ENCODE measurements at places on chromosomes 7 and 10.

DNA sequence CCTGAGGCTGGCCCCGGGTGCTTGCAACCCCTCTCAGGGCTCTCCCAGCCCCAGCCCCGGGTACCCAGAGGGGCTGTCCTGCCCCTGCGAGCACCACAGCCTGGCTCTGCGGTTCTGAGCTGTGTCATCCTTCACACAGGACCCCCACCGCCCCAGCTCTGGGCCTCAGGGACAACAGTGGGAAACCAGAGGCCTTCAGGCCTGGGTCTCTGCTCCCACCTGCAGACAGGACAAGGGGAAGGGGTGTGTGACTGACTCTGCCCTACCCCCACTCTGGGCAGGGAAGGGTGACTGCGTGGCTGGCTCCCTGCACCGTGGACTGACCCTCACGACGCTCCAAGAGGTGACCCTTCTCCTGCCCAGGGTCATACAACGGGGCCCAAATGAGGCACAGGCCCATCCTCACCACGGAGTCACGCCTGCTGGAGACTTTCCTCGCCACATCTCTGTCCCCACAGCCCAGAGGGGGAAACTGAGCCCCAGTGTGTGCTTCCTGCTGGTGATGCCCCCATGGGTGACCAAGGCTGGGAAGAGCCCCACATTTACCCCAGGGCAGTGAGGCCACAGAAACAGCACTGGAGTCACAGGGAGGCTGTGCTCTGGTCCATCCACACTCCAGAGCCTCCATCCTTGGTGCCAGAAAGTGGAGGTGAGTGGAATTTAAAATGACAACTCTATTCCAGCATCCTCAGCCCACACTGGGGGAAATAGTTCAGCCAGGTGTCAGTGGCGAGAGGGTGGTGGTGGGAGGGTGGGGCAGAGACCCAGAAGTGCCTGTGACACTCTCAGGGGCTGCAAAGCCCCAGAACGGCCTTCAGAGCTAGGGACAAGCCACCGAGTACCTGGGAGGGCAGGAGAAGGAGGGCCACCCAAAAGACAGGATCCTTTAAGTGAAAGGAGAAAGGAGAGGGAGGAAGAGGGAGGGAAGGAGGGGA lies 13.6 kb downstream of the CAMK2B start:
- no peak for DNase-seq

DNA sequence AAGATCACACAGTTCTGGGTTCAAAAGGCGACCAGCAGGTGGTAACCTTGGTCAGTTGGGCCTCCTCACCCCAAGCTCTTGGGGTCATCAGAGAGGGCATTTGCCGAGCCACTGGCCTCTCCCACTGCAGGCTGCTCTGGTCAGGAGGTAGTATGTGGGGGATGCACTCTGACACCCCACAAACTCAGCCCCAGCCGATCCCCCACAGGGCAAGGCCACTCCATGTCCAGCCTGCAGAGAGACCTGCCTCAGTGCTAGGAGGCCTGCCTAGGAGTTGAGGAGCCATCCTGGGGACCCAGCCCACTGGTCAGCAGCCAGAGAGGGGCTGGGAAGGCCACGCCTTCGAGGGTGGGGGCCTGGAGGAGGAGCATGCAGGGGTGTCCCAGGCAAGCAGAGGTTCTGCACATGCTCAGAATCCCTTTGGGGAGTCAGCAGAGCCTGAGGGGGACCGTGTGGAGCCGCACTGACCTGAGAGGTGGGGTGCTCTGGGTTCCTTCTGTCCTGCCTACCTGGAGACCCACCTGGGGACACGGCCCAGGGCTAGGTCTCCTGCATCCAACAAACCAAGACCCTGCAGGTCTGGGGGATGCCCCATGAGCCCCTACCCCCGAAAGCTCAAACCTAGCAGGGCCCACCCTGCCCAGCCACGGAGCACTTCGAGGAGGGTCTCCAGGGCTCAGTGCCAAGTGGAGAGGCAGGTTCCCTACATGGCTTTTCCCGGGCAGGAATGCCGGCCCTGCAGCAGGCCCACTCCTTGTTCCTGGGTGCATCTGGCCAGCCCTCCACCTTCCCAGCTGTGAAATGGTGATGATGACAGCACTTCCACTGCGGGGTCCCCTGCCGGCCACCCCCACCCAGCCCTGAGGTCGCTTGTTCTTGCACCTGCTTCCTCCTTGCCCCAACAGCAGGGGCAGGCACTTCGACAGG lies 58.5 kb downstream of the RASGEF1A start:
- DNase-seq = no peak

DNA sequence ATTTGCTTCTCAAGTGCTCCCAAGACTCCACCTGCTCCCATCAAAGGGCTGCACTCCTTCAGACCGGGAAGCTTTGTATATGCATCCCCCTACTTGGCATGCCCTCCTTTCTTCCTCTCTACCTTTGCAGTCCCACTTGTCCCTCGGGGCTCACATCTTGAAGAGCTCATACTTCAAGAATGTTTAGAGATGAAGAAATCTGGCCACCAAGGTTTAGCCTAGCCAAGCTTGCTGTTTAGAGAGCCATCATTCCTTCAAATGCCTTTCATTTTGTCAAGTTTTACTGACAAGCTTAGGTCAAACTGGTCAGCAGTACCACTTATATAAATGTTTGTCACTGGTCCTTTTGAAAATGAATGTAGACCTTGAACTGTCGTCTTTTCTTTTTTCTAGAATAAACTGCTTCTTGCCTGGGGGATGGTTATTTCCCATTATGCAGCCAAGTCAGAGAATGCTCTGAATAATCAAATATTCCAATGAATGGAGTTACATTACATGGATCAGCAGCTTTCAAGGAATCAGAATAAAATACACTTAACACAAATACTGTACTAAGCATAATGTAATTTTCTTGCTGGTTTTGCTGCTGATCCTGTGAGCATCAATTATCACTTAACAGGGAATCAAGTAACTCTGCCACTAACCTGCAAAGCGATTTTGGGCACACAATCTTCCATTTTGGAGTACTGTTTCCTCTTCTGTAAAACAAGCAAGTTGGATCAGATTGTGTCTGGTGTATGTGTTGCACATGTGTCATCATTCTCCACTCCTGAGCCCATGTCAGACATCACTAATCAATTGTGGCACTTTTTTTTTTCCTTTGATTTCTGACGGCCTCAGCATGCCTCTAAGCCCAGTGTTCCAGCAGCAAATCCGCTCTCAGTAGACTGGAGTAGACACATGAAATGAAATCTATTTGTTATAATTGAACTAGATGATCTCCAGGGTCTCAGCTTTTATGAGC lies 357.9 kb downstream of the PTEN start:
- DNase-seq = no peak

DNA sequence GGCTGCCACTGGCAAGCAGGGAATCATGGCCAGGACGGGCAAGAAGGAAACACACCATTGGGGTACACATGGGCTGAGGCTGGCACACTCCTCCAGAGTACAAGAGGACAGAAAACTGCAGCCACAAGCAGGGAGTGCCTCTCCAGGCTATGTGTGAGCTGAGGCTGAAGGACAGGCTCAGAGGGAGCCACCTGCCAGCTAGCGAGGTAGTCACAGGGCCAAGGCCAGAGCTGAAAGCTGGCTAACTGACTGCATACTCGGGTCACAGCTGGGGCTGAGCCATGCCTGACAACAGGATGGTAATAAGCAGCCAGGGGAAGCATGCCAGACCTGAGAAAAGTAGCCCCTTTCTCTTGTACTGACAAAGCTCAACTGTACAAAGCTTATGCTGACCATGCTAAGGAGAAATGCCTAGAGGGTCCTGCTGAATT lies 52.0 kb downstream of the KIF5B start:
- DNase-seq = no peak

GRCh38 chr7:4500812-4501211 lies 181.3 kb upstream of the FOXK1 start:
- DNase-seq = no peak

DNA sequence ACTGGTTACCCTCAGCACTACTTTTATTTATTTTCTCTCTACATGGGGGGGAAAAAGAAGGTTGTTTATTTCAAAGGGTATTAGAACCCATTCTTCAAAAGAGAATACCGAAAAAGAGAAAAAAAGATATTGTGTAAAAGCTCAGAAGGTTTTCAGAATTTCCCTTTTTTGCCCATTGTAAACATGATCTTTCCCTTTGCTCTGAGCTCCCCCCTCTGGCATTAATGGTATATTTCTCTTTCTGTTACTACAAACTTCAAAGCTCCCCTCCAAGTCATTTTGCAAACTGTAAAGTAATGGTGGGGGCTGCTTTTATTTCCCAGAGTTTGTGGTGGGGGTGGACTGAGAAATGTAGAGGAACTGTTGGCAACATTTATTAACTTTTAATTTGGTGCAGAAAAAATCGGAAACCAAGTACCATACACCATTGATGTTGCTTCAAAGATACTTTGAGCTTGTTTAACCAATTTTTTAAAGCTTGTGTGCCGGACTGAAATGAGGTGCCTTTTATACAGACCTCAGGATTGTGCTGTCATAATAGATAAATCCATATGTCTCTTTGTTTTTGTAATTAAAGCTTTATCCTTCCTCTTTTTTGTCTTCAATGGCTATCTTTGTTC lies 181.5 kb downstream of the EXOC4 start:
- DNase-seq = no peak

- DNase-seq = no peak
These were observed 54.6 kb upstream of the C1GALT1 start for GRCh38 chr7:7127773-7128172.

- DNase-seq = no peak
These were observed 135.3 kb upstream of the CCDC6 start for GRCh38 chr10:60041489-60042133.

DNA sequence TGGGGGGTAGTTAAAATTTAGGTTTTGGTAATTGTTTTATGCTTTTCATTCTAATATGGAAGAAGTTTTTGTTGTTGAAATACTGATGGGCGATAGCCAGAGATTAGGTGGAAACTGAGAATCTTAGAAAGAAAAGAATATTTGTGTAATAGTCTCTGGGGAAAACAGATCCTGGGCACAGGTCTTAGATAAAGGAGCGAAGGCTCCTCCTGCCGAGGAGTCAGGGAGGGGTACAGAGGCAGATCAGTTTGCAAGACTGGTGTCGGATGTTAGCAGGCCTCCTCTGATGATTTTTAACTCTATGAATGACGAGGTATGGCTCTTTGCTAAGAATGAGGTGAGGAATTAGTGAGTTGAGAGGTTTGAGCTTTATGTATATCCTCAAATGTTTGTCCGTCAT lies 339.7 kb downstream of the HGF start:
- DNase-seq = no peak

DNA sequence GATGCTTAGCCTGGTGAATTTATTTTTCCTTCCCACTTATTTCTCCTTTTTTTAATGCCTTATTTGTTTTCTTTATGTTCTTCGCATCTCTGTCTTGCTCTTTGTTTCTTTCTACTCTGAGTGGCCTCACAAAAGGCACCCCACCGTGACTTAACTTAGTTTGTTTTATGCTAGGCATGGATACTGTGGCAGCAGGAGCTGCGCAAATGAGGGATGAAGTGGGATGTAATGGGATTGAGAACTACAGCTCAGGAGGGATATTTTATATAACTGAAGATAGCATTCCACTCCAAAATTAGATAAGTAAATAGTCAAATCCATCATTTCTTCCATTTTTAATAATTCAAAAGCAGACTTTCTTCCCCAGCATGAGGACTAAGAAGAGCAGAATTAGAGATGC lies 1.7 kb upstream of the CACNA2D1 start:
- peak; percentile 85 for DNase-seq

GRCh38 chr10:68594405-68594804 lies 34.3 kb downstream of the TET1 start:
- no peak for DNase-seq

- no peak for DNase-seq
These were observed 19.4 kb downstream of the KAZALD1 start for GRCh38 chr10:101080933-101081931.

GRCh38 chr7:30935569-30935877 lies 23.9 kb downstream of the AQP1 start:
- no peak for DNase-seq

All from NCI-H1417 (cell line).